ENCODE measurements at places on chromosomes 1 and 21. TPM values are rescaled to one million over a fixed set of nuclear protein-coding genes. Genes with fewer than 3 reads are reported as not detected.
A peak's percentile ranks its signal among the peaks of the same experiment; 100 is the strongest.

The EFCAB14 gene
- total RNA-seq, result 65.3 TPM

The S100A2 gene
- 15.8 TPM for total RNA-seq

The CYYR1 gene
- total RNA-seq, result 22.3 TPM

The TMEM240 gene
- 0.47 TPM for total RNA-seq

The TMEM59 gene
- 384 TPM for total RNA-seq

The MROH9 gene
- not detected for total RNA-seq

The JAM2 gene
- not detected for total RNA-seq

The HTR6 gene
- total RNA-seq, result not detected

The GJA8 gene
- total RNA-seq, result not detected

The F13B gene
- not detected for total RNA-seq

The PBX1 gene
- 18.5 TPM for total RNA-seq

The FCRL6 gene
- total RNA-seq, result not detected

The VANGL2 gene
- 2.2 TPM for total RNA-seq

DNA sequence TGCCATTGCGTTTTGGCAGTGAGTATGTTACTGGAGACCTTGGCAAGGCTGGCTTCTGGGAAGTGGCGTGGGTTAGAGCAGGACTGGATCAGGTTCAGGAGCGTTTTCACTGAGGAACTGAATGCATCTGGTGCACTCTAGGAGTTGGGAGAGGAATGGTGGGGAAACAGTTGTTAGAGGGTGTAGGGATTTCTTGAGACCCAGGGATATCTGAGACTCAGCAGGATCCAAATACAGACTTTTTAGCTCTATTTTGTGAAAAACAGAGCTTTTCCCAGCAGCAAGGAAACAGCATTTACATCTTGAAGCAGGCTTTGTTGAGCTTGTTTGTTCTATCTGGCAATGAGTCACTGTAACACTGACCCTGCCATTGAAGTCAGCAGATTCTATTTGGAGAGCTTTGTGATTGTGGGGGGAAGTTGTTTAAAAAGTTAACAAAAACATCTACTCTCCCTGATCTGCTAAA lies 56.9 kb upstream of the NRIP1 start:
- no peak for DNase-seq

DNA sequence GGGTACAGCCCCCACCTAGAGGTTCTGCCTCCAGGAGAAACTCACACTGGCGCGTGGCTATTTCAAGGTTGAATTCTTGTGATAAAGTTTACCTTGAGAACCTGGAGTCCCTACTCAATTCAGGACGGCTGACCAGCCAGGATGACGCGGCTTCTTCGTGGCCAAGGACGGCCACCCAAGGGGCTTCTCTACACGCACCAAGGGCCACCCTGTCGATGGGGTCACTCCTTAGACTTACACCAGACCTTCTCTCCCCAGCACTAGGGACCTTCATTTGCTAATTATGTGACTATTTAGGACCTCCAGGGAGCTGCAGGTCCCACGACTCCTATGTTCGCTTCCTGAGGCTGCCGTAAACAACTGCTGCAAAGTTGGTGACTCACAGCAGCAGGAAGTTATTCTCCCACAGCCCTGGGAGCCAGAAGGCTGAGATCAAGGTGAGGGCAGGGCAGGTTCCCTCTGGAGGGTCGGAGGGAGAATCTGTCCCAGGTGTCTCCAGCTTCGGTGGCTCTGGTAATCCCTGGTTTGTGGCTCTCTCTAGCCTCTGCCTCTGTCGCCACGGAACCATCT lies 135.9 kb downstream of the NPHP4 start:
- peak; percentile 92 for DNase-seq

GRCh38 chr1:76680651-76681050 lies 186.6 kb upstream of the ST6GALNAC5 start:
- DNase-seq, result no peak

DNA sequence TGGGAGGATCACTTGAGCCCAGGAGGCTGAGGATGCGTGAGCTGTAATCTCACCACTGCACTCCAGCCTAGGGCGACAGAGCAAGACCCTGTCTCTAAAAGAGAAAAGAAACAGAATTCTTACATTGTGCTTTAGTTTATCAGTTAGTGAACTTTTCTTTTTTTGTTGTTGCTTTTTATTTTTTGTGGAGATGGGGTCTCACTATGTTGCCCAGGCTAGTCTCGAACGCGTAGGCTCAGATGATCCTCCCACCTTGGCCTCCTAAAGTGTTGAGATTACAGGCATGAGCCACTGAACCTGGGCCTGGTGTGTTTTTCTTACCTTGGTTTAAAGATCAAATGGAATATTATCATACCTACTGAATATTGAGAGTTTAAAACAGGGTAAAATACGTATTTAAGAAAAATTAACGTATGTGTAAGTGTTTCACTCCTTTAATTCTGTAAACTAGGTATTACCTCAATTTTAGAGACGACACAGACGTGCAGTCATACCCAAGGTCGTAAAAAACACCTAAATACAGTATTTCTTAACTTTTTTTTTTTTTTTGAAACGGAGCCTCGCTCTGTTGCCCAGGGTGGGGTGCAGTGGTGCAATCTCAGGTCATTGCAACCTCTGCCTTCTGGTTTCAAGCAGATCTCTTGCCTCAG lies 39.6 kb downstream of the KIF1B start:
- no peak for DNase-seq

DNA sequence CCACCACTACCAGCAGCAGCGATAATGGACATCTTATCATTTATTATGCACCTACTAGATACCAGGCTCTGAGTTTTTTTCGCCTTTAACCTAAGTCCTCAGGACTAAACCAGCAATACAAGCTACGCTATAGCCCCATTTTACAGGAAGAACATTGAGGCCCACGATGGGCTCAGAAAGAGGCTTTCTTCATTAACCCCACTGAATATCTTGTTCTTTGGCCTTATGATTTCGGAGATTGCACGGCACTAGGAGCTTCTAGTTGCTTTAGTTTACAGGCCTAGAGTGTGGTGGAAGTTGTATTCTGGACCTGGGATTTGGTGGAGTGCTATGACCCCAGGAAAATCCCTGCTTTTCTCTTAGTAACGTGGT lies 1.5 kb downstream of the SESN2 start:
- no peak for DNase-seq

GRCh38 chr1:77940921-77941570 lies 37.8 kb downstream of the FUBP1 start:
- DNase-seq, result no peak

DNA sequence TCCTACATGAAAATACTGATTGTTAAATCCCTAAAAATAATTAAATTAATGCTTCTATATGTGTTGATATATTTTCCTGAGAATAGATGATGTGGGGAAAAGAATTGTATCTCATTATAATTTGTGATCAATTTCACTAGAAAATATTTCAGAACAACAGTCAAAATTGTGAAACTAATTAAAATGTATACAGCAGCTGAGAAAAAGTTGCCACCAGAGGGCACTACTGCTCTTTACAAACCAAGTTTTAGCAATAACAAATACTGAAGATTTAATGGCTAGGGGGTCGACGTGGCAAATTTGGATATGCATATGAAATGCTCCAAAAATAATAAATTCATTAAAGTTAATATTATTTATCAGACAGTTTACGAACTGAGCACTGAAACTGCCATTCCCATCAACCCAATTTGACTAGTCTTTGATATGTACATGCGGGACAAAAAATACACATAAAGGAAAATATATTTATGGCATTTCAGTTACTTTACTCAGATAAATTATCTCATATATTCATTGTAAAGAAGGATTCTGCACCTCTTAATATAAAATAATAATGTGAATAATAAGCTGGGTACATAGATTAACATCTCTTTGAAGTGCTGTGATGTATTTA lies 96.3 kb upstream of the TMPRSS15 start:
- DNase-seq, result no peak

DNA sequence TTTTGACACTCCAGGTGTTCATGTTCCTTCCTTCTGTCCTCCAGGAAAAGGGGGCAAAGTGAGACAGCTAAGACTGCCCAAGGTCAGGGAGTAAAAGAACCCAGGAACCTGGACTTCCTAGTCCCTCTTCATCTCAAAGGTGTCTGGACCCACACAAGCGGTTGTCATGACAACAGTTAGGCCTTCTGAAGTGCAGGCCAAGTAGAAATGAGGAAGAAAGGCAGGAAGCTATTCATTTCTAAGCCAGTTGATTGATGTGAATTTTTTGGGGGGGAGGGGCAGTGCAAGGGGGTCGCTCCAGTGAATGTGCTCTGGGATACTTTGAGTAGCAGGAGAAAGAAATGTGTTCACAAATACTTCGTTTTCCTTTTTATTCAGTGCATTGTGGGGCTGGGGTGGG lies 114.3 kb downstream of the NAV1 start:
- DNase-seq, result no peak

GRCh38 chr1:224058303-224058702 lies 55.6 kb upstream of the FBXO28 start:
- no peak for DNase-seq

GRCh38 chr1:92470216-92470615 lies 16.5 kb downstream of the GFI1 start:
- no peak for DNase-seq

GRCh38 chr1:157948312-157949073 lies 45.0 kb upstream of the KIRREL1 start:
- DNase-seq, result no peak

DNA sequence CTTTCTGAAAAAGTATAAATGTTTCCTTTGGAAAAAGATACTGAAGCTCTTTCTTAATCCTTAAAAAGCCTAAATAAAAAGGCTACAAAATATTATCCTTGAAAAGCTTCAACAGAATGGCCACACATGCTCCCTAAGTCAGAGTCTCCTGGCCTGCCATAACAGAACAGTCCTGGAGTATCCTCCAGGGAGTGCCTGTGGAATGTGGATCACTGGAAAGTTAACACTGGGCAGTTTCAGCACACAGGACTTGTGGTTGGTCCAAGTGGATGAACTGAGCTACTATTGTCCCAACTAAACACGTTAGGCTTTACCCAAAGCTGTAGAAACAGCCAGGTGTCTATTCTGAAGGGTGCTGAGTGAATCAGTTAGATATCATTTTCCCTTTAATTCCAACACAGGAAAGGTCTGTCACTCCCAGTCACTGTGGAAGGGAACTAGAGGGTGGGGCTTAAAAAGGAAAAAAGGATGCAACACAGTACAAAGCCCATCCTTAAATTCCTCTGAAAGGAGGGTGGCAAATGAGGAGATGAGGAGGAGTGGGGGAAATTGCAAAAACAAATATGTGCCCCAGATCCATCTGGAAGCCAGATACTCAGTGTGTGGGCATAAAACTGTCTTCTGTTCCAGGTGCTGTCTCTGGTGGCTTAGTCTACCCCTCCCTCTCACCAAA lies 196.3 kb upstream of the SPAG17 start:
- no peak for DNase-seq

- peak; percentile 79 for DNase-seq
These were observed 67.9 kb upstream of the EFHD2 start for GRCh38 chr1:15341634-15342407.

DNA sequence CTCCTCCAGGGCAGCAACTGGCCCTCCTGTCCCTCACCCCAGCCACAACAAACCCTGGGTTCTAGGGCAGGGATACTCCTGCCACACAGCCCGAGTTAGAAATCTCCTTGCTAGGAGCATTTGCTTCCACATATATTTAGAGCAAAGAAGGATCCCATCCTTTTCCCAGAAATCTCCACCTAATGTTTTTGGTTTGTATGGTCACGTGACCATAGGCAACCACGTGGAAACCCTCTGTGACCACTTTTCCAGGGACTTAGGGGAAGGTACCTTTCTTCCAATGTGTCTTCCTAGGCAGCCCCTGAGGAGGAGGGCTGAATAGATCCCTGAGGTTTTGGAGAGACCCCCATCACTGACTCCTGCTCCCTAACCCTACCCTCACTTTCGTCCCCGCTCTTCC lies 25.5 kb downstream of the VANGL2 start:
- no peak for DNase-seq

- DNase-seq, result no peak
These were observed 41.8 kb downstream of the BARHL2 start for GRCh38 chr1:90675161-90675847.

- DNase-seq, result no peak
These were observed 148.4 kb upstream of the TMEM51 start for GRCh38 chr1:15005116-15005515.

- DNase-seq, result no peak
These were observed 5.9 kb upstream of the OLIG1 start for GRCh38 chr21:33063907-33064622.

- no peak for DNase-seq
These were observed 50.3 kb upstream of the MPC2 start for GRCh38 chr1:167987174-167987573.
